ENCODE measurements at places on chromosomes 2 and 18. TPM values are rescaled to one million over a fixed set of nuclear protein-coding genes. Genes with fewer than 3 reads are reported as not detected.

CPS1 gene
- 0.53 TPM for total RNA-seq

POMC gene
- 0.58 TPM for total RNA-seq

CHRND gene
- not detected for total RNA-seq

SLC16A14 gene
- 1.1 TPM for total RNA-seq

MOCOS gene
- total RNA-seq, result 1.8 TPM
